ENCODE measurements at places on chromosomes 3 and 15.

GRCh38 chr3:167866331-167866730, 130.8 kb downstream of the SERPINI1 start:
- DNase-seq = no peak

DNA sequence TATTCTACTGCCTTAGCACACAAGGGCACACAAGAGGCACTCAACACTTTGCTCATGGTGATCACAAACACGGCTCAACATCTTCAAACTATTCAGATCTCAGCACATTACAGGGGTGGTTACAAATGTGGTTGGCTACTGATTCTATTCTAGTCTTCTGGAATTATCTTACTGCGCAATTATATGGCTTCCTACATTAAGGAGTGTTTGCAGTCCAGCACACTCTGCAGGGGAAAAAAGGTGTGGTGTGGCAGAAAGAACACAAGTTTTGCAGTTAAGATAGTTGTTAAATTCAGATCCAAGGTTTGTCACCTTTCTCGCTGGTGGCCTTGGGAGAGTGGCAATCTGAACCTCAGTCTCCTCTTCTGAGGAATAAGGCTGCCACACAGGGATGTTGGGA, 31.9 kb downstream of the IGF2BP2 start:
- no peak for DNase-seq

- DNase-seq = no peak
Observed at GRCh38 chr15:64185146-64185911, 22.5 kb upstream of the PPIB start.

DNA sequence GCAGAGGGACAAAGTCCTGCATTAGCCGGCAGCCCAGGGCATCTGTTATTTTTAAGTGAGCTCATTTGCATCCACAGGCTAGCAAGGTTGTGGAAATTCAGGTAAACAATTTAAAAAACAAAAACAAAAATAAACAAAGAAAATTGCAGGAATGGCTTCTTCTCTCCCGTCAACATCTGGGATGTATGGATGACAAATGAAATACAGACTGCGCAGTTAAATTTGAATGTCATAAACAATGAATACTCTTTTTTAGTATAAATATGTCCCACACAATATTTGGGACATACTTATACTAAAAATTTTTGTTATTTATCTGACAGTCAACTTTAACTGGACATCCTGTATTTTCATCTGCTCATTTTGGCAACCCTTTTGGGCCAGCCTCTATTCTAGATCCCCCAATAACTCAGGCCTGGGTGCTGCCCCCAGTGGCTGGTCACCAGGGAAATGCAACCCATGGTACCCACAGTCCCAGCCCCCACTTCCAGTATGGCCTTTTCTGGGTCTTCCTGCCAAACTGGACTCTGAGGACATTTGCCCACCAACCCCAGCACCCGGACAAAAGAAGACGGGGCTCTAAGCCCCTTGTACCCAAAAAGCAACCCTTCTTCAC, 12.7 kb downstream of the GRM2 start:
- no peak for DNase-seq

DNA sequence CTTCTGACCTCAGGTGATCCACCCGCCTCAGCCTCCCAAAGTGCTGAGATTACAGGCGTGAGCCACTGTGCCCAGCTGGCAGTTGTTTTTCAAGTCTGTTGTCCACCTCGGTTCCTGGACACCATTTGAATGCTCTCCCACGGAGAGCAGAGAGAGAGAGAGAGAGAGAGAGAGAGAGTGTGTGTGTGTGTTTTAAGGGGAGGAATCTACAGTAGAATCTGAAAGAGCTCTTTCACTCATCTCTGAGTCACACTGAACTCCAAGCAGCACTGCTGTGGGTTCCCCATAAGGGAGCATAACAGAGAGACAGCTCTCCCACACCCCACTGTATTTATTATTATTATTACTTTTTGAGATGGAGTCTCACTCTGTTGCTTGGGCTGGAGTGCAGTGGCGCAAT, 156.6 kb downstream of the RPLP1 start:
- no peak for DNase-seq

GRCh38 chr3:129261894-129262293, 12.5 kb downstream of the COPG1 start:
- no peak for DNase-seq

DNA sequence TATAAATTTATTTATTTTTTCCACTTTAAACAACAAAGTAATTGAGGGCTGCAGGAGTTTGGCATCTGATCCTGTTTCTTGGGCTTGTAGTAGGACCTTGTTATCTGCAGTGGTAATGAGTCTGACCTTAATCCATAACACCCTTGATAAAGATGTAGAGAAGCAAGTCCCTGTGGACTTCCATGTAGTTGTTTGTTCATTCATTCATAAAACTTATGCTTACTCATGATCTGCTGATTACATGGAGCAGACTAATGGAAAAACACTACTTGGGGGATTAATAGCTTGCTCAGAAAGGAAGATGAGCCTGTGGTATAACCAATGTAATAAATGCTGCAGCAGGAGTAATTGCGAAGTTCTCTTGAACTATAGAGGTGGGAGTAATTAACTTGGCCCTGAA, 271.5 kb upstream of the TBL1XR1 start:
- DNase-seq = no peak

GRCh38 chr3:20240154-20240883, 54.3 kb upstream of the SGO1 start:
- no peak for DNase-seq

DNA sequence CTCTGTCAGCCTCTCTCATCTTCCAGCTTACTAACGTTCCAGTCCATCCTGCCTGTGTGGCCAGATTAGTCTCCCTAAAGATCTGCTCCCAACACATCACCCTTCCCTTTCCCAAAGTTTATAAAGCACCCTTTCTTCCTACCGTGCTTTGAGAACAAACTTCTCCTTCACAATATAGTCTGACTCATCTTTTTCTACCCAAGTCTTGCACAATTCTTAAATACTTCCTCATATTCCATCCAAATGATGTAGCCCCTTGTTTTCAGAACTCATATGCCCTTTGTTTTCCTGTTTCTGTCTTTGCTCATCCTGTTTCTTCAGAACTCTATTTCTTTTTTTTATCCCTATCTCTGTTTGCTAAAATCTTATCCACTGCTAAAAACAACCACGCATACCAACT, 326.8 kb downstream of the MFSD1 start:
- no peak for DNase-seq

- DNase-seq = no peak
Observed at GRCh38 chr3:105821433-105821832, 47.4 kb downstream of the CBLB start.

GRCh38 chr3:141945726-141946485, 69.5 kb downstream of the ATP1B3 start:
- no peak for DNase-seq

DNA sequence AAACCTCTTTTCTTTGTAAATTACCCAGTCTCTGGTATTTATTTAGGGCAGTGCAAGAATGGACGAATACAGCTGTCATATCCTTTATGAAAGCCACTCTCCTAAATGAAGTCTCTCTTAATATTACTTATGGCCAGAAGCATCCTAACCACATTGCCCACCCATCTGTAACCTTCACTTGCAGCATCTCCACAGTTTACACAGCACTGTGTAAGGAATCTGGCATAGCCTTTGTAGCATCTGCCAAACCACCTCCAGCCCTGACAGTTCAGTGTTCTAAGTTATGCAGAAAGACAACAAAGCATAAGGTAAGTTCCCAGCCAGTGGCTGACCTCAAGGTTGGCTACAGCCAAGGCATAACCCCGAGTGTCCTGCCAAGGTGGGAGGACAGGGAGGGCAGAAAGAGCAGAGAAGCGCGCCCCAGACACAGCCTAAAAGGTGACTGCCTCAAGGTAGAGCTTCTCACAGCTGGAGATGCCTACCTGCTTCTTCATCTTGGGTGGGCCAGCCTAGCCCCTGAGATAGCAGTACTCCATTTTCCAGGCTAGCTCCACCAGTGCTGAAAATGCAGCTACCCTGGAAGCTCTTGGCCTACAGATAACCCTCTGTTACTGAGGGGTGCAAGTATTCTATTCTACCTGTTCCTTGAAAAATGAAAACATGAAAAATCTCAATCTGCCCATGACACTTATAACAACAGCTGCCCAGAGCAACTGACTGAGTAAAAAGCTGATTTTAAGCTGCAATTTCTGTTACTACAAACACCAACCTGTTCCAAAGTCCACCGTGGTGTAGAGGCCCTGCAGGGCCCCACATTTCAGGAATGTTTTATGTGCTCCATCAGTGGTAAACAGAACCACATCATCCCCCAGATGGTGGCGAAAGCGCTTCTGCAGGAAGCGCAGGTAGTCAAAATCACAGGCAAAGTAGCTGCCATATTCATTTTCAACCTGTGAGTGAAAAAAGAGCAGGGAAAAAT, 39.3 kb downstream of the GLB1 start:
- no peak for DNase-seq

DNA sequence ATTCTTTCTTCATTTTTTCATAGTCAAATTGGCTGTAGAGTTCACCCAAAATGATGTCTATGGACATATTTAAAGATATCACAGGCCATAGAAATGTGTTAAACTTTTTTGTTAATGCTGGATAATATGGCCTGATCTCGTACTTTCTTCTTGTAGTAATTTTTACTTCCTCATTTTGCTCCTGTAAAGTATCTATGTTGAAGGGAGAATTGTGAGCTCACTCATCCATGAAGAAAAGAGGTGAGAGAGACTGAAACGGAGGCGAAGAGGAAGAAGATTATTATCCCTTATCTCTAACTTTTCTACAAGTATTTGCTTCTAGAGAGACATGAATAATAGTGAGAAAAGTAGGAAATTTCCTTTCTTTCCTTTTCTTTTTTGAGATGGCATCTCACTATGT, 613.8 kb upstream of the TBL1XR1 start:
- DNase-seq = no peak

DNA sequence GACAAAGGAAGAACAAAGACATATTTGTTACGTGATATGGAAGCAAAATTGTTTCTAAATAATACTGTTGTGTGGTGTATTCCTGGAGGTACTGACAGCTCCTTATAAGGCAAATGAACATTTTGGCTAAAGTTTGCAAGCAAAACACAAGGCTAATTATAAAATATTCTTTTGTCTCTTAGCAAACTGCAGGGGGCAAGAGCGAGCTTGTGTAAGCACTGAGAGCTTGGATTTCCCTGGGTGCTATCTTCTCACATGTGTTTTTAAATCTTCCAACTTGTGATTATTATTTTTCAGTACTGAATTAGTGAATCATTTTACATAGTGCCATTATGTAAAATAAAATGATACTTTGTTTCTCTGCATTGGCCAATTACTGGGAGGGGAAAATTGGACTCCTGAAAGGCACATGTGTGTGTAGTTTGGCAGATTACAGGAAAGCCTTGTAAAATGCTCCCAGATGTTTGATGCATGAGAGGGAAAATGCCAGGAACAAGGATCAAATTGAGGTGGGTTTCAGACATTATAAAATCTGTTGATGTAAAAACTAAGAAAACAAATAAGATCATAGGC, 611.5 kb downstream of the AGBL1 start:
- DNase-seq = no peak

DNA sequence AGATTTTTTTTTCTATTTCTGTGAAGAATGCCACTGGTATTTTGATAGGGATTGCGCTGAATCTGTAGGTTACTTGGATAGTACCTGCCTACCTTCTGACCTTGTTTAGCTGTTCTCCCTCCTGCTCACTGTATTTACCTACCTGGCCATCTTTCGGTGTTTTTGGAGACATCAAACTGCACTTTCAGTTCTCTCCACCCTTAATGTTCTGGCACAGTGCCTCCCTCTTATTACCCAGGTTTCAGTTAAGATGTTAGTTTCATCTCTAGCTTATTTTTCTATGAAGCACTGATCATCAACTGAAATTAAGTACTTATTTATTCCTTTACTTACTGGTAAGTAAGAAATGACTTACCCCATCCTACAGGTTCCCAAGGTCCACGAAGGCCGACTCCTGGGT, 74.4 kb upstream of the KLHL25 start:
- no peak for DNase-seq

- DNase-seq = no peak
Observed at GRCh38 chr3:167350245-167350862, 29.7 kb downstream of the ZBBX start.

GRCh38 chr15:63434576-63435186, 53.0 kb upstream of the CA12 start:
- no peak for DNase-seq

- no peak for DNase-seq
Observed at GRCh38 chr3:131007782-131008181, 18.8 kb downstream of the ASTE1 start.

DNA sequence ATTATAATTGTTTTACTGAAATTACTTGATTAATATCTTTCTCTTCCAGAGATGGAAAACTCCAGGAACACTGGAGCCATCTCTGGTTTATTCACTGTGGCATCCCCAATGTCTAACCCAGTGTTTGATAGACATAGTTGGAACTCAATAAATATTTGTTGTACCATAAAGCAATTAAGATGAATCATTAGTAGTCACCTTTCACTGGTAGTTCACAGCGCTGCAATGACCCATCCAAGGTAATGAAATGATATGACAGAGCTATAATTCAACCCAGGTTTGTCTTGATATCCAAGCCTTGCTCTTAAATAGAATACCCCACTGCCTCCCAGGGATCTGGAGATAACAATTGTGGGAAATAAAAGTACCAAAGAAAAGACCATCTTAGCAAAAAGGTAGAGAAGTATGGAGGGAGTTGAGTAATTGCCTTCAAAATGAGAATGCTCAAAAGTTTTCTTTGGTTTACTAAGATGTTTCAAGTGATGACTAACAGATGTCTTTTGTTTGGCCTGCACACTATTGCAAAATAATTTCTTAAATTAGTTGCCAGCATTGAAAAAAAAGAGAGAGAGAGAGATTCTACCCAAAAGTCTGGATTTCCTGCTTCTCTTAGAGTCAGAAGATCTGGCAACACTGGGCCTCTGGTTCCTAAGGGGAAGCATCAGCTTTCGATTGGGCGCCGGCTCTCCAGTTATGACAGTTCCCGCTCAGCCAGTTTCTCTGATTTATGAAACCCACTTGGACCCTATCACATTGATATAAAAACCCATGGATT, 348.5 kb downstream of the ERC2 start:
- no peak for DNase-seq

DNA sequence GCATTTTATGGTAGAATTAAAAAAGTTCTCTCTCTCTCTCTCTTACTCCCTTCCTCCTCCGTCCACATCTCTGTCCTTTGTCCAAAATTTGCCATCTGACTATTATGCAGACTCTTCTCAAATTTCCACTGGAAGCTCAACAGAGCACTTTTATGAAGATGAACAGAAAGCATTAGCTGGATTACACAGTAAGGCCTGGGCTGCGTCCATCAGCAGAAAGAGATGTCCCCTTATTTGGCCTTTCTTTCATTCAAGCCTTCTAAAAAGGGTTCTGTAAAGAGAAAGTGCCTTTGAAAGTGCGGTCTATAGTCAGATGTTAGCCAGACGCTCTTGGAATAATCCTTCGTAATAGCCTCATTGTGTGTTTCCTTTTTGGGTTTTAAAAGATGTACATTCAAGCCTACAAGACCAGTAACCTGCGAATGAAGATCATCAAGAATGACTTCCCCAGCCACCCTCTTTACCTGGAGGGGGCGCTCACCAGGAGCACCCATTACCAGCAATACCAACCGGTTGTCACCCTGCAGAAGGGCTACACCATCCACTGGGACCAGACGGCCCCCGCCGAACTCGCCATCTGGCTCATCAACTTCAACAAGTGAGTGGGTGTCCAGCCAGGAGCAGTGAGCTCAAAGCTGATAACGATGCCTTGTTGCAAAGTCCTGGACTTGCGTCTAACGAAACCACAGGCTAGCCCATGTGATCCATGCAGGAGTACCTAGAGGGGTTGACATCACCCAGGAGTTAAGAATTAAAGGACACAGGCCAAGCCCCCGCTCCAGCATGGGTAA, 53.1 kb downstream of the MESD start:
- DNase-seq = no peak

Measured in effector memory CD8-positive, alpha-beta T cell (primary cell).